T-cell (primary cell): ENCODE measurements at places on chromosomes 5 and 9. TPM values are rescaled to one million over a fixed set of nuclear protein-coding genes. Genes with fewer than 3 reads are reported as not detected.

Gene GFI1B
- 0.18 TPM for total RNA-seq

- DNase-seq: no peak
Observed at GRCh38 chr5:108487951-108488350, 106.1 kb upstream of the FBXL17 start.

GRCh38 chr9:80605129-80605528 lies 1033.4 kb downstream of the TLE4 start:
- no peak for DNase-seq

GRCh38 chr9:83457005-83457404 lies 81.2 kb downstream of the FRMD3 start:
- DNase-seq: no peak

DNA sequence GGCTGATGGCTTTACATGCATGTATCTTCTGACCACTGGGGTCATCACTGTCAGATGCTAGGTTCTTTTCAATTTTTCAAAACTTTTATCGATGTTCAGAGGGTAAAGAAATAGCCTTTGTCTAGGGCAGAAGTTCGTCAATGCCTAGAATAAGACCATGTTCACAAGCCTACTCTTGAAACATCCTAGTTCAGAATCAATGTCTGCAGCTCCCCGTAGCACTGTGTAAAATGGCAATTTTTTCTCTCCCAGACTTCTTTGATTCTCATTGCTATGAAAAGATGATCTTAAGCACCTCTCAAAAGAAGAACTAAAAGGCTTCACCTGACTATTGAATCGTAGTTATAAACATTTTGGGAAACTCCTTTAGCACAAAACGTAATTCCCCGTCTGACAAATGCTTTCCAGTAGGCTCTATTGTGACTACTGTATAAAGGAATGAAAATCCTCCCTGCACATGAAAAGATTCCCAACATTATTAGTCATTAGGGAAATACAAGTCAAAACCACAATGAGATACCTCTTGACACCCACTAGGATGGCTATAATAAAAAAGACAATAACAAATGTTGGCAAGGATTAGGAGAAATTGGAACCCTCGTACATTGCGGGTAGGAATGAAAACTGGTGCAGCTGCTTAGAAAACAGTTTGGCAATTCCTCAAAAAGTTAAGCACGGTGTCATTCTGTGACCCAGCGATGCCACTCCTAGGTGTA lies 263.5 kb downstream of the ARHGAP26 start:
- DNase-seq: no peak

GRCh38 chr5:170737591-170737990 lies 45.9 kb upstream of the GABRP start:
- DNase-seq: no peak

Gene KIF3A
- total RNA-seq: 15.6 TPM
